Breast epithelium (tissue), 4 donors: ENCODE measurements at places on chromosomes 5 and 9. TPM values are rescaled to one million over a fixed set of nuclear protein-coding genes. Genes with fewer than 3 reads are reported as not detected.

DNA sequence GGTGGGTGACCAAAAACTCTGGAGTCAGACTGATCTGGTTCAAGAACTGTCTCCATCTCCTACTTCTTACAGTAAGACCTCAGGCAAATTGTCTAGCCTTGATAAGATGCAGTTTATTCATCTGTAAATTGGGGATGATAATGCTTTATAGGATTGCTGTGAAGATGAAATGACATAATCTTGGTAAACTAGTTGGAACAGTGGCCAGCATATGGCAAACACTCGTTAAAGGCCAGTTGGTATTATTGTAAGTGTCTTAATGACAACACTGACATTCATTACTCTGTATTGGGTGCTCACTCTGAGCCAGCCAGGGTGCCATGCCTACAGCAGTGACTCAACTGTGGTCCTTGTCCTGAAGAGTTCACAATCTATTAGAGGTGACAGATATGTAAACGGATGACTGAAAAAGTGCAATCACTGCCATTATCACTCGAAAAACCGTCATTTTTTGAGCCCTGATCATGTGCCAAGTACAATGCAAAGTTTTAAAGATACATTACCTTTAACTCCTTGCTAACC lies 84.9 kb upstream of the HSPA9 start:
- no peaks in the 10 kb centered on the region for H3K27me3 ChIP-seq
- peaks cover 5% of the 10 kb centered on the region for H3K4me1 ChIP-seq
- no peaks in the 10 kb centered on the region for H3K36me3 ChIP-seq
- DNase-seq, result no peak
- no peak overlapping the region for H3K4me3 ChIP-seq

- no peaks in the 10 kb centered on the region for H3K4me1 ChIP-seq
- H3K27ac ChIP-seq, result no peak overlapping the region
- DNase-seq, result no peak
- H3K36me3 ChIP-seq, result no peaks in the 10 kb centered on the region
- H3K4me3 ChIP-seq, result no peak overlapping the region
Observed at GRCh38 chr9:76529653-76530052, 70.7 kb downstream of the GCNT1 start.

Gene MOB3B
- total RNA-seq, result 12.8 TPM

Gene IRGM
- 0.80 TPM for total RNA-seq

Gene MYORG
- total RNA-seq, result 11.5 TPM

DNA sequence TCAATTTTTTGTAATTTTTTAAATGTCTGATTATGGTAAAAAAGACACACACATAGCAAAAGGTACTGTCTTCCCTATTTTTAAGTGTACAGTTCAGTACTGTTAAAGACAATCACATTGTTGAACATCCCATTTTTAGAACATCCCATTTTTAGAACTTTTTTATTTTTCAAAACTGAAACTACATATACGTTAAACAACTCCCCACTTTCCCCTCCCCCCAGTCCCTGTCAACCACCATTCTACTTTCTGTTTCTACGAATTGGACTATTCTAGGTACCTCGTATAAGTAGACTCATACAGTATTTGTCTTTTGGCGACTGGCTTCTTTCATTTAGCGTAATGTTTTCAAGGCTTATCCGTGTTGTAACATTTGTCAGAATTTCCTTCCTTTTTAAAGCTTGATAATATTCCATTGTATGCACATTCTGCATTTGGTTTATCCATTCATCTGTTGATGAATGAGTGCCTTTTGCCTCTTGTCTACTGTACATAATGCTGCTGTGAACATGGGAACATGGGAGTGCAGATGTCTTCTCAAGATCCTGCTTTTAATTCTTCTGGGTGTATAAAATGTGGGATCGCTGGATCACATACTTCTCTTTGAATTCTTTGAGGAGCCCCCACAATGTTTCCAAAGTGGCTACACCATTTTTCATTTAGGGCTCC lies 154.0 kb downstream of the PIK3R1 start:
- no peaks in the 10 kb centered on the region for H3K36me3 ChIP-seq
- H3K4me3 ChIP-seq, result no peak overlapping the region
- DNase-seq, result no peak
- H3K27ac ChIP-seq, result no peak overlapping the region

Gene CDC25C
- total RNA-seq, result not detected

Gene IRX2
- 69.4 TPM for total RNA-seq

DNA sequence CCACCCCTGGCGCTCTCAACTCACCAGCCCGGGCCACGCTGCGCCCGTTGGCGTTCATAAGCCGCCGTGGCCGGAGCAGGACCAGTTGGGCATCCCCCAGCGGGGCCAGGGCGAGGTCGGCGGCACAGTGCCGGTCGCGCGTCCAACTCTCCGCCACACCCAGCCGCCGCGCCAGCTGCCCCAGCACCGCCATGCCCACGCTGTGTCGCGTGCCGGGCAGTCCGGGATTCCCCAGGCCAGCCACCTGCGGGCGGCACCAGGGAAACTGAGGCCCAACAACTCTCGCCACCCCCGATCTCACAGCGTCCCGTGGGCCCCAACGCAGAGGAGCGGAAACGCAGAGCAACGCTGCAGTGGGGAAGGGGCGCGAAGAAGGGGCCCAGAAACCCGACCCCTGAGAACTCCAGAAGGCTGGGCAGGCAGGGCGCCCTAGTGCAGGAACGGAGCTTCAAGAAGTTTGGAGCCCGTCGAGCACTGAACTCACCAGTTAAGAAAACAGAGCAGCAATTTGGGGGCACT lies 453 bp downstream of the PTRH1 start:
- peak overlapping the region; percentile 86 for H3K27ac ChIP-seq
- no peak for DNase-seq
- H3K4me1 ChIP-seq, result peaks cover 3% of the 10 kb centered on the region
- peak overlapping the region; percentile 75 for H3K4me3 ChIP-seq
- no peaks in the 10 kb centered on the region for H3K27me3 ChIP-seq

GRCh38 chr5:168765086-168765550 lies 185.9 kb upstream of the PANK3 start:
- no peaks in the 10 kb centered on the region for H3K36me3 ChIP-seq
- H3K4me3 ChIP-seq, result no peak overlapping the region

Gene CDK7
- total RNA-seq, result 13.4 TPM

- no peak for DNase-seq
- H3K4me1 ChIP-seq, result no peaks in the 10 kb centered on the region
- no peak overlapping the region for H3K4me3 ChIP-seq
- H3K27me3 ChIP-seq, result no peaks in the 10 kb centered on the region
Observed at GRCh38 chr5:52783226-52783959, 4.3 kb upstream of the ITGA1 start.
